SK-N-SH (cell line): ENCODE measurements at places on chromosomes 7 and 10. TPM values are rescaled to one million over a fixed set of nuclear protein-coding genes. Genes with fewer than 3 reads are reported as not detected.
A peak's percentile ranks its signal among the peaks of the same experiment; 100 is the strongest.

CLDN15 gene
- polyA plus RNA-seq = 24.0 and 29.0 TPM in 2 replicates

AGAP3 gene
- polyA plus RNA-seq = 108 and 126 TPM in 2 replicates

BHLHA15 gene
- 0.10 TPM in 1 of 2 replicates, not detected in the other for polyA plus RNA-seq

FGFR2 gene
- 0.02 TPM in 1 of 2 replicates, not detected in the other for polyA plus RNA-seq

DNA sequence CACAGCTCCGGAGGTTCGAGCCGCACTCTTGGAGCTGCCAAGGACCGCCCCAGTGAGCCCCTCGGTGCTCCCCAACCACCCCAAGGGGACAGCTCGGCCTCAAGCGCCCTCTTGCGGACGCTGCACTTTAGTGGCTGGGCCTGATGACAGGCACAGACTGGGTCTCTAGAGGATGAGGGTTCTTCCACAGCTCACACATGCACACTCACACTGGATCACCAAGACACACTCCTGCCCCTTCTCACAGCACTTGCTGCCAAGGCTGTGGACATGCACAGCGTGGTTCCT is 2.1 kb downstream of the RET start:
- DNase-seq = peak; percentile 86

CALHM2 gene
- 0.10 and 0.23 TPM in 2 replicates for polyA plus RNA-seq

AMPH gene
- polyA plus RNA-seq = 0.05 and 0.08 TPM in 2 replicates

DNA sequence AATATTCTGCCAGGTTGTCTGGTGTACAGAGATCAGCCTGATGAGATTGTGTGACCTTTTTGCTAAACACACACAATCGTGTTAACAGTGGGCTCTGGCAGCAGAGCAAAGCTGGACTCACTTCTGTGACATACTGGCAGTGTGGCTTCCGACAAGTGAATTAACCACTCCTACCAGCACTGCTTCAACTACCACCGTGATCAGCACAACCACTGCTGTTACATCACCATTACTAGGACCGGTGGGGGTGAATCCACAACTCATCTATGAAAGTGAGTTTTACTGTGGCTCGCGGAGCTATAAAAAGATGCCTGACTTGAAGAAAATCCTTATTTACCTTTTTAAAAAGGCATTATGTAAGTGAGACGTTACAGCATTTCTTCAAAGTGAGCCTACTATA is 135.6 kb downstream of the WDR37 start:
- DNase-seq = no peak

- DNase-seq = no peak
Measured at GRCh38 chr10:62076891-62077290, 175.4 kb downstream of the ARID5B start.

- no peak for DNase-seq
Measured at GRCh38 chr7:105016068-105016708, 2.2 kb downstream of the KMT2E start.

GARIN1A gene
- 1.2 TPM in 2 replicates for polyA plus RNA-seq

GRCh38 chr10:97628228-97628627 is 5.1 kb downstream of the MORN4 start:
- DNase-seq = no peak

DNA sequence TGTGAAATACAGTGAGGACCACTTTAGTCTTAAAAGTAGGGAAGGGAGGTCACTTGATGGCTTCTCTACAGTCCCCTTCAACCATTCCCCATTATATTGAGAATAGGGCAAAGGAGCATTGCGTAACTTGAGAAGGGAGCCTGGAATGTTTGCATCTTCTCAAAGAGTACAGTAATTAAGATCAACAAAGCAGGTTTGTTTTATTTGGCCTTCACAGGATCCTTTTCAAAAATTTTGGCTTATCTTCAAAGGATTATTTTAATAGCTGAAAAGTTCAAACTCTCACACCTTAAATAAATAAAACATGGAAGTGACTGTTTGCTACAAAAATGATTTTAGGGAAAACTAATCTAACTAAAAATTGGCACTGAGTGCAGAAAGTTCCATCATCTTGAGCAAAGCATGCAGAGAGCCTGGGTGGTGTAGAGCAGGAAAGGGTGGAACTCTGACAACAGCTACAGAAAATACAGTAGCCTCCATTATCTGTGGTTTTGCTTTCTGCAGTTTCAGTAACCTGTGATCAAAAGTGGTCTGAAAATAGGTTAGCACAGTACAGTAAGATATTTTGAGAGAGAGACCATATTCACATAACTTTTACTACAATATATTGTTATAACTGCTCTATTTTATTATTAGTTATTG is 214.0 kb downstream of the MDFIC start:
- DNase-seq = no peak

DNA sequence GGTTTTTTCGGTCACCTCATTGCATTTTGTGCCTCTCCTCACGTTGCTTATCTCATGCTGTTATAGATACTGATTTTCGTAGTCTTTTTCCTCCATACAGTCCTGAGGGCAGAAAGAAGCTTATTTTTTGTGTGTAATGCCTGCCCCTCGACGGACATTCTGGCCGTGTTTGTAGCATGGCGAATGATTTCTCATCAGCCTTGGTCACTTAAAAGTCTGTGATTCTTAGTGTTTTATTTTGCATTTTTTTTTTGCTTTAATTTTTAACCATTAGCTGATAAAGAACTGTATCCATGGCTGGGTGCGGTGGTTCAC is 469 bp upstream of the NOC3L start:
- no peak for DNase-seq

WDR11 gene
- 35.1 and 54.2 TPM in 2 replicates for polyA plus RNA-seq

GRCh38 chr7:36157527-36158320 is 4.7 kb downstream of the EEPD1 start:
- no peak for DNase-seq

DNA sequence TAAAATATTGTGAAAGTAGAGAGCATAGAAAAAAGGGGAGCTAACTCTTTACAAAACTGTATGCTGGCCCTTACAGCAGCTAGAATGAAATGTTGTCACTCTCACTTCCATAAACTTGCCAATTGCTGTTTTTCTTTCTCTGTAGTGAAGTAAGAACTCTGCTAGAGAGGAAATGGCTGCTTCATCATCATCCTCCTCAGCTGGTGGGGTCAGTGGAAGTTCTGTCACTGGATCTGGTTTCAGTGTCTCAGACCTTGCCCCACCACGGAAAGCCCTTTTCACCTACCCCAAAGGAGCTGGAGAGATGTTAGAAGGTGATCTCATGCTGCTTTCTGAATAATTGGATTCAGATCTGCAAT is 7.6 kb upstream of the ASCC1 start:
- DNase-seq = no peak

- no peak for DNase-seq
Measured at GRCh38 chr7:108308276-108308675, 148.0 kb downstream of the NRCAM start.

DNA sequence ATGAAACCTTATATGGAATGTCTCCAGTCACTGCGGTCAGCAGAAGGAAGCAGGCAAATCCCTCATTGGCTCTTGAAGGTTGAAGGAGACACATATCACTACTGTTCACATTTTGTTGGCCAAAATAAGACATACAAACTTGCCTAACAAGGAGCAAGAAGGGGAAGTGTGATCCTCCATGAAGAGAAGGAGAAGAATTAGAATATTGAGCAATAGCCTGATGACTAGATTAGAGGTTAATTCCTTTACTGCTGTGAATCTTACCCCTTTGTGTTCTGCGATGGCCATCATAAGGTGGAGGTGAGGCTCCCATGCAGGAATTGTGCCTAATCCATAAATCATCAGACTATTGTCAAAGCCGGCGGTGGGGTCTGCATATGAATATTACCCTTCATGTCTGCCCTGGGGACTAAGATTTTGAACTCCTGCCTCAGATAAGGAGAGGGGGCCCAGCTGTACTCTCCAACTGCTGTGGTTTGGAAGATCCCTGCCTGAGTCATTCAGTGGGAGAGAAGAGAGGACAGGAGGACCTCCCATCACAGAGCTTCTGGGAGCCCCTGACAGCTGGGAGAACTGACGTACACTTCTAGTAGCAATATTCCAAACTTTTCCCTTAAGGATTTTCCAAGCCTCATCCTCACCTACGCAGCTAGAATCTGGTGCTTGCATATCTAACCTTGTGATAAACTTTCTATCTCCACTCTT is 398.5 kb downstream of the REEP3 start:
- no peak for DNase-seq

GPR15LG gene
- not detected in 2 replicates for polyA plus RNA-seq

FAM221A gene
- polyA plus RNA-seq = 9.7 and 10.5 TPM in 2 replicates

GRCh38 chr7:115965796-115966475 is 64.6 kb downstream of the TFEC start:
- no peak for DNase-seq

FAM25C gene
- not detected in 2 replicates for polyA plus RNA-seq

GRCh38 chr10:70834441-70835151 is 18.8 kb downstream of the SGPL1 start:
- no peak for DNase-seq

- DNase-seq = no peak
Measured at GRCh38 chr10:118838364-118838763, 83.6 kb upstream of the CACUL1 start.

GRCh38 chr7:12923971-12924370 is 236.5 kb downstream of the ARL4A start:
- DNase-seq = no peak

GRCh38 chr10:87979847-87980246 is 116.4 kb downstream of the PTEN start:
- no peak for DNase-seq

- DNase-seq = no peak
Measured at GRCh38 chr10:35442592-35442991, 106.3 kb downstream of the CCNY start.

DNA sequence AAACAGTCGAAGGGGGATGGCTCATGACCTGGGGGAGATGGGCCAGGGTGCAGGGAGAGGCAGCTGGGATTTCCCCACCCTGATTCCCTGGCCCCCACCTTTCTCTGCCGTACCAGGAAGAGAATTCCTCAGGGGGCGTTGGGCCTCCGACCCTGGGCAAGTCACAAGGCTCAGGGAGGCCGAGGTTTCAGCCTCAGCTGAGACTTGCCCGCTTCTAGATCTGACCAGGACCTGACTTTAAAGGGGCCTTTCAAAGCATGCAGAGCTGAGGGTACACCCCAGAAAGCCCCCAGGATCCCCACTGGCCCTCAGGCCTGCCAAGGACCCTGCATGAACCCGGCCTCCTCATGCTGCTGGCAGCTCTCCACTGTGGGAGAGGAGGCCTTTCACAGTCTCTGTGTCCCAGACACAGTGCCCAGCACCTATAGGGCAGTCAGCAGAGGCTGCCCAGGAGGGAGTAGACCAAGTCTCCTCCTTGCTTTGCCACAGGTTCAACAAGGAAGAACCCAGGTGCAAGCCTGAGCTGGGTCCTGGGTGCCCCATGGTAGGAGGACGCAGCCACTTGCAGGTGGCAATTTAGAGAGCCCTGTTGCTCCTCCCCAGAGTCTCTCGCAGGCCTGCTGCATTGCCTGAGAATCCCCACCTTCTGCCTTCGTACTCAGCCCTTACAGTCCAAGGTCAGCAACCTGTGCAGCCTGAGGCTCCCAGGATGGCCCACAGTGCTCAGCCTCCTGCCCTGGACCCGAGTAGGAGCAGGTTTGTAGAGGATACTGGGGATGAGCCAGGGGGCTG is 89.3 kb downstream of the CHST15 start:
- DNase-seq = peak; percentile 22

SFRP5 gene
- polyA plus RNA-seq = not detected in 2 replicates

- DNase-seq = no peak
Measured at GRCh38 chr7:27606270-27607209, 56.1 kb downstream of the HIBADH start.

PALD1 gene
- polyA plus RNA-seq = 0.16 and 0.19 TPM in 2 replicates

ANXA8 gene
- polyA plus RNA-seq = 0.15 and 0.41 TPM in 2 replicates
